Neural crest cell (in vitro differentiated cells): ENCODE measurements at places on chromosomes 13 and 19. TPM values are rescaled to one million over a fixed set of nuclear protein-coding genes. Genes with fewer than 3 reads are reported as not detected.

TPTE2 gene
- total RNA-seq, result 0.14 and 0.18 TPM in 2 replicates

ZNF135 gene
- total RNA-seq, result 6.0 and 6.3 TPM in 2 replicates

GPATCH1 gene
- total RNA-seq, result 12.9 TPM in 2 replicates

ZNF793 gene
- total RNA-seq, result 17.7 and 18.1 TPM in 2 replicates

METTL21C gene
- not detected in 2 replicates for total RNA-seq

RXFP2 gene
- not detected in 2 replicates for total RNA-seq

PSG1 gene
- total RNA-seq, result not detected in 2 replicates

CELF5 gene
- total RNA-seq, result 2.3 and 3.0 TPM in 2 replicates

DNA sequence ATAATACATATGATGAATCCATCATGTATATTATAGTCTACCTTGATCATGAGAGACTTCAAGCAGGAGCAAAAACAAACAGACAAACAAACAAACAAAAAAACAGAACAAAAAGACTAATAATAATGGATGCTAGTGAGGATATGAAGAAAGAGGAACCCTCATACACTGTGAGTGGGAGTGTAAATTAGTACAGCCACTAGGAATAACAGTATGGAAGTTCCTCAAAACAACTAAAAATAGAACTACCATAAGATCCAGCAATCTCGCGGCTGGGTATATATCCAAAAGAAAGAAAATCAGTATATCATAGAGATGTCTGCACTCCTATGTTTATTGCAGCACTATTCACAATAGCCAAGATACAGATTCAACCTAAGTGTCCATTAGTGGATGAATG is 7.0 kb upstream of the DLEU7 start:
- no peak for DNase-seq

DNA sequence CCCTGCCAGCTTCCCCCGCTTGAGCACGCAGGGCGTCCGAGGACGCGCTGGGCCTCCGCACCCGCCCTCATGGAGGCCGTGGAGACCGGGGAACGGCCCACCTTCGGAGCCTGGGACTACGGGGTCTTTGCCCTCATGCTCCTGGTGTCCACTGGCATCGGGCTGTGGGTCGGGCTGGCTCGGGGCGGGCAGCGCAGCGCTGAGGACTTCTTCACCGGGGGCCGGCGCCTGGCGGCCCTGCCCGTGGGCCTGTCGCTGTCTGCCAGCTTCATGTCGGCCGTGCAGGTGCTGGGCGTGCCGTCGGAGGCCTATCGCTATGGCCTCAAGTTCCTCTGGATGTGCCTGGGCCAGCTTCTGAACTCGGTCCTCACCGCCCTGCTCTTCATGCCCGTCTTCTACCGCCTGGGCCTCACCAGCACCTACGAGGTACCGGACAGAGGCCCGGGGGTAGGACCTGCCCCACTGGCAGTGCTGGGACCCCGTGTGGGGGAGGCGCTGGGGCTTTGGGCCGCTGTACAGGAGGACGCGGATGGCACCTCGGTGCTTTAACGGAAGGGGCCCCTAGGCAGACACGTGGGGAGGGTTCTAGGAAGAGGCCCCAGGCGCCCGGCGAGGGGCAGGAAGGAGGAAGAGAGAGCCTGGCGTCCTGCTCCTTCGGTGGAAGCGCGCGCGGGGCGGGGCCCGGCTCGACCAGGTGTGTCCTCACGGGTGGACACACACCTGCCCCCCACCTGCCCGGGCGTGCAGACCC is 681 bp downstream of the SLC5A5 start:
- DNase-seq, result no peak

GRCh38 chr19:52665529-52665928 is 27.4 kb upstream of the ZNF83 start:
- no peak for DNase-seq

GRCh38 chr13:104143760-104144416 is 1077.7 kb upstream of the SLC10A2 start:
- no peak for DNase-seq

- no peak for DNase-seq
Observed at GRCh38 chr13:111630406-111630805, 310.0 kb downstream of the TEX29 start.

DNA sequence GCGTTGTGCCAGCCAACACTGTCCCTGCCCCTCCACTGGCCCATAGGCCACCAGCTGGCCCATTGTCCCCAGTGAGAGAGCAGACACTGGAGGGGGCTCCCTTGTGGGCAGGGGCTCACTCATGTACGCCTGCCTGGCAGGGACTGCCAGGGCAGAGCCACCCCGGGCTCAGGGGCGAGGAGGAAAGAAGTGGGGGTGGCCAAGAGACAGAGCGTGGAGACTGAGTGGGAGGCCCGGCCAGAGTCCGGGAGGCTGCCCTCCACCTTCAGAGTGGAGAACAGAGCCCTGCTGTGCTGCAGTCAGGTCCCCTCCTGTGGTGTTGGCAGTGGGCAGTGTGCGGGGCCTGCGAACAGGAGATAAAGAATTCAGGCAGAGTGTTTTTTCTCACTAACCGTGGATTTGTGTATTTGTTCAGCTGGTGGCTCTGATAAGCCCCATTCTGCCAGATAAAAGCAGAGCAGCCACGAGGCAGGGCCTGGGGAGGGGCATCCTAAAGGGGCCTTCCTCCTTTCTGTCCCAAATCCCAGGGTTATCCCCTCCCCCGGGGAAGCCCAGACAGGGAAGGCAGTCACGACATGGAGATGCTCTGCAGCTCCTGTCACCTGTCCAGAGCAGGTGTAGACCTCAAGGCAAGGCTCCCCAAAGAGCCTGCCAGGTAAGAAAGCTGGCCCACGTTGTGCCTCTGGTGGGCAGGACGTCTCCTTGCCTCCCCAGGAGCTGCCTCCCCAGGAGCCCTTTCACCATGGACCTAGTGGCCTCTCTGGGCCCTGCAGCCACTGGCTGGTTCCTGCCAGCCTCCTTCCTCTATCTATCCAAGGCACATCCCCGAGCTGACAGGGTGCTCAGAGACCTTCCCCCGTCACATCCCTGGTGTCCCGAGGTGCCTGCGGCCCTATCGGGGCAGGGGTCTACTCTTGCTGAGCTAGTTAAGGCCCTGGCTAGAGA is 33.0 kb downstream of the LYL1 start:
- DNase-seq, result no peak

- DNase-seq, result no peak
Observed at GRCh38 chr19:43687660-43687997, 17.7 kb upstream of the PLAUR start.

- DNase-seq, result no peak
Observed at GRCh38 chr19:45368127-45368526, 2.2 kb downstream of the ERCC2 start.

DNA sequence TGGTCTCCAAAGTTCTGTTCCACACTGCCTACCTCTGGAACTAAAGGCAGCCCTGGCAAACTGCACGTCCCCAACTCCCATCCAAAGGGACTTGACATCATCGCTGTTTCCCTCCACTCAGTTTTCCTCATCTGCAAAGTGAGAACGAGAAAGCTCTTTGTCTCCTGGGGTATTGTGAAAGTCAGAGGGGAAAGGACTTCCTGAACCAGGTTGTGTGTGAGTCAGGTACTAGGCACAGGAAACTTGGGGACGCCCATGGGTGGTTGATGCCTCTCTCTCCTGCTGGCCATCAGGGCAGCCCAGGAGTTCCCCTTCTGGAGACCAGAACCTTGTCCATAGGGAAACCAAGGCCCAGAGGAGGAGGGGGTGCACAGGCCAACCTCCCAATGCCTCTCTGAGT is 4.7 kb downstream of the CRLF1 start:
- DNase-seq, result no peak

- DNase-seq, result no peak
Observed at GRCh38 chr13:46386392-46387063, 524 bp downstream of the RUBCNL start.

- no peak for DNase-seq
Observed at GRCh38 chr13:40772765-40773473, 1.9 kb upstream of the MRPS31 start.

DNA sequence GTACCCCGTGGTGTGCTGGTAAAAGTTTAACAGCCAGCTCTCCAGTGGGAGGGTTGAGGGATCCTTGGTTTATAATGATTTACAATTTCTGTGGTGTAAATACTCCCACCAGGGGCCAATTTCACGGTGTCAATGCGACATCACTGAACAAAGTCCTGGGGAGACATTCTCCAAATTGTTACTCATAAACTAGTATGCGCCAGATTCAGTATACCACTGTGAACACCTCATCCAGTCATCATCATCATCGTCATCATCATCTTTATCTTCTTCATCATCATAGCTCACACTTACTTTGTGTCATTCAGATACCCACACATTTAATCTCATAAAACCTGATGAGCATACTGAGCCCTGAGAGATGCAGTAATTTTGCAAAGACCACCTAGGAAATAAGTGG is 17.2 kb upstream of the TNFSF14 start:
- no peak for DNase-seq

GRCh38 chr19:3389876-3390371 is 23.5 kb downstream of the NFIC start:
- no peak for DNase-seq

DNA sequence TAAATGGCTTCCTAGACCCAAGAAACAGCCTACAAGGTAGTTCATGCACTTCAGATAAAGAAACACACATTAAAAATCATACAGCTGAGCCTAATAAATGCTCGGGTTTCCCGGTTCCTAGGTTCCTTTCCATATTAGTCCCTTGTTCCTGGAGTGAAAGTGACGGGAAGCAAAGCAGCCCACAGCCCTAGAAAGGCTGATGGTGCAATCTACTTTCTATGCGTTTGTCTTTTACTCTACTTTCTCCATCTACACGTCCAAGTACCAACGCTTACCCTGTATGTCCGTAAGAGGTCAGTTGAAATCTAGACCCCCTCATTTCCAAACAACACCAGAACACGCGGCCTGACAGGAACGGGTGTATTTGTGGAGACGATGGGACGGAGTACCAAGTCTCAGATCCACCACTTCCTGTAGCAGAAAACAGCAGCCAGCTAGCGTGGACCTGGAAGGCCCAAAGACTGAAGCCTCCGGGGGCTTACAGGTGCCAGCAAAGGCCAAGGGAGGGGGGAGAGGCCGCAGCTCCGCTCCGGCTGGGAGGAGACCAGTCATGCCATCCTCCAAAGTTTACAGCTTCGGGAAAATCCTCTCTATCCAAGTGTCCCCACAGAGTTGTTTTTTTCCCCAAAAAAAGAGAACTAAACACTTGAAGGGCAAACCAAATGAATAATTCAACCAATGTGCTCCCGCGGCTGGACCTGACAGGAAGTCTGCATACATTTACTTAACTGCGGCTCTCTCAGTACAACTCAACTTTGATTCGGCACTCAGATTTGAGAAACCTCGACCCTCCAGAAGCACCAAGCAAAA is 34.1 kb downstream of the STK24 start:
- no peak for DNase-seq

DNA sequence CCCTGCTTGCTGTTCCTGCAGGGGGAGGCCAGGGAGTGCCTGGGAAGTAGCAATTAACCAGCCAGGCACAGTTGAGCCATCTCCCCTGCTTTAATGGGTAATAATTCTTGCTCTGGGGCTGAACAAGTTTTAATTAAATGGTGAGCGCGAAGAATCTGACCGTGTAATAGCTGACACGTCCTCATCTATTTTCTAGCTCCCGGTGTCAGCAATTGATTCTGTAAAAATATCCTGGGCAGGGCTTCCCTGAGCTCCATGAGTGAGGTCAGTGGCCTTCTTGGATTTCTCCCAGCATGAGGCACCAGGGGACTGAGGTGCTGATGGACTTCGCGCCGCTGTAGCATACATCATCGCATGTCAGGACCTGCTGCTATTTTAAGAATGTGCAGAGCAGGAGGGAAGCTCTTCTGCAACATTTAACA is 26.9 kb downstream of the SIPA1L3 start:
- no peak for DNase-seq

GRCh38 chr13:109707044-109707741 is 79.2 kb downstream of the IRS2 start:
- DNase-seq, result no peak

GRCh38 chr19:31226151-31226935 is 122.9 kb downstream of the TSHZ3 start:
- no peak for DNase-seq

DNA sequence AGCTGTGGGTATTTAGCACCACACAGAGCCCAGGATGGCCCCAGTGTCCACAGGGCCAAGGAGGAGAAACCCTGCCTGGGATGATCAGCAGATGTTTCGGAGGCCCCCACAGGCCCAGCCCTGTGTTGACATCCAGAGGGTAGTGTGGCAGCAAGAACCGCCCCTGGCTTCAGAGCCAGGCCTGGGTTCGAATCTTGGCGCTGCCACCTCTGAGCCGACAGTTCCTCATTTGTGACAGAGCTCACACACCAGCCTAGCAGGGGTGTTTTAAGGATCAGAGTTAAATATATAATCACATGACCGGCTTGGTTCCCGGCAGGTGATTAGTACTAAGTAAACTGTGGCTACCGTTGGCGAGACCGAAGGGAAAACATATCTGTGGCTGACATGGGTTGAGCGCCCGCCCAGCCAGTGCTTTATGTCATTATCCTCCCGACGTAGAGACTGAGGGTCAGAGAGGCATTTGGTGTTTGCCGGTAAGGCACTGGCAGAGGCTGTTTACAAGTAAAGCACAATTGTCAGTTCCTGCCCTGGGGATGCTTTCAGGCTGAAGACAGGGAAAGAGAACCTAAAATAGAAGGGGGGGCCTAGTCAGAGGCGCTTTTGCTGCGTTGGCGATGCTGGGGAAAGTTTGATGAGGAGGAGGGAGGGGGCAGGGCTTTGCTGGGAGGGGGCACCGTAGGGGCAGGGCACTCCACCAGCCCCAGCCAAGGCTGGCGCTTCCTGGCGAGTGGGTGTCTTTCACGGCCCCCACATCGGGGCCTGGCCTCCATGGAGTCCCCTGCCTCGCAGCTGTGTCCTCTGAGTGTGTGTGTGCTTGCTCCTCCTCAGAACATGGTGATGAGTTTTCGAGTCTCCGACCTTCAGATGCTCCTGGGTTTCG is 4.8 kb downstream of the PIAS4 start:
- DNase-seq, result no peak

GRCh38 chr13:32650705-32651311 is 64.6 kb downstream of the PDS5B start:
- peak; percentile 42 for DNase-seq

- no peak for DNase-seq
Observed at GRCh38 chr19:38122402-38123093, 101.5 kb downstream of the DPF1 start.

GRCh38 chr19:46748325-46749109 is 2.3 kb upstream of the STRN4 start:
- peak; percentile 87 for DNase-seq

DNA sequence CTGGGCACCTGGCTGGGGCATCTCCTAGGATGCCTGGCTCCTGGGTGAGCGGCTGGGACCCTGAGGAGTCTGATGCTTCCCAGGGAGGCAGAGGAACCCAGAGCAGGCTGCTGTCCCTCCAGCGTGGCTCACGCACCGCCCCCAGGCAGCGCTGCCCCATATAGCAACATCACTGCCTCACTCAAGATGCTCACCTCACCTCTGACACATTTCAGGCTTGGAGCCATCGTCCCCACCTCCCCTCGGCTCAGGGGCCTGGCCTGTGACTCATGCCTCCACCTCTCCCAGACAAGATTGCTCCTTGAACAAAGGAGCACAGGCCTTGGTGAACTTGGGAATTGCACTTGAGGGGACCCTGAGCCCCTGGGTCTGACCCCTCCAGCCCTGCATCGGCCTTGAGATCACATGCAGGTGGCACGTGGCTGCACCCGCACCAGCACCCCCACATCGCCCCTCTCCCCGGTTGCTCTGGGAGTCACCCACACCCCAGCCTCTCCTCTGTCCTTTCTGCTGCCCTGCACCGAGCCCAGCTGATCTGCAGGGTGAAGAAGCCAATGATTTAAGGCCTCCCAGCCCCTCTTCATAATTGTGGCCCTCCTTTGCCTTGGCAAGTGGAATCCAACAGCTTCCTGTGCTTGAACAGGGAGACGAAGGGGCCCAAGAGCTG is 11.2 kb downstream of the CEBPA start:
- no peak for DNase-seq
